ENCODE measurements at places on chromosomes 4 and X.

DNA sequence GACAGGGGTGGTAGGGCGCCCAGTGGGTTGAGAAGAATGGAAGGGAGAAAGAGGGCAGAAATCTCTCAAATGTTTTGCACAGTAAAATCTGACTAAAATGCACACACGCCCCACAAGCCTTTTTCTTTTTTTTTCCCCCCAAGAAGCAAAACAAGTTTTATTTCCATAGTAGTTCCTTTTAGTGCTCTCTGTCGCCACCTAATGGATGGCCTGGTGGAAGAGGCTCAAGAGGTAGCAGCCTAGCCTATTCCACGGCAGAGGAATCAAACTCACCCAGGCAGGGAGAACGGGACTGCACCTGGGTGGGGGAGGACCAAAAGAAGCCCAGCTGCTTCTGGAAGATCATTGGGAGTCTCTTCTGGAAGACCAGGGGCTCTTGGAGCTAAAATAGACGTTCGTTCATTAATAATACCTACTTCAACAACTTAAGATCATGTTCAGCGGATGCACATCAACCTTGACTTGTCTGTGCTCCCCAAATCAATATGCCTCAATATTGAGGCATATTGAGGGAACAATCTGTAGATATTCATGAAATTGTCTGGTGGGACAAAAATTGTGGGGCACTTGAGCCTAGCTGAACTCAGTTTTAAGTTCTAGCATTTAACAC lies 31.6 kb upstream of the IRAK1 start:
- DNase-seq = peak; percentile 15

DNA sequence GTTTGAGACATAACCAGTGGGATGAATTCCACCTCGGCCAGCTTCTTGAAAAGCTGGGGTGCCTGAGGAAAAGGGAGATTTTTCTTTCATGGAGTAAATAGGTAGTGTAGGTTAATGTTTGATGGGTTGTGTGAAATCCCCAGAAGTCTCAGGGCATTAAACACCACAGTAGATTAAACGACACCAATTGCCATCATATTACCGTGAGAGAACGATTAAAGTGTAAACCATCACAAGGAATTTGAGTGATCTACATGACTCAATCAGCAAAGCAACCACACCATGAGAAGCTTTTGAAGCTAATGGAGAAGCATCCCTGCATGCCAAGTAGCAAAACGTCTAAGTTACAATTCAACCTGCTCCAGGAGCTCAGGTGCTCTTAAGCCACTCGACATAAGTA lies 322.5 kb upstream of the GATB start:
- no peak for DNase-seq

DNA sequence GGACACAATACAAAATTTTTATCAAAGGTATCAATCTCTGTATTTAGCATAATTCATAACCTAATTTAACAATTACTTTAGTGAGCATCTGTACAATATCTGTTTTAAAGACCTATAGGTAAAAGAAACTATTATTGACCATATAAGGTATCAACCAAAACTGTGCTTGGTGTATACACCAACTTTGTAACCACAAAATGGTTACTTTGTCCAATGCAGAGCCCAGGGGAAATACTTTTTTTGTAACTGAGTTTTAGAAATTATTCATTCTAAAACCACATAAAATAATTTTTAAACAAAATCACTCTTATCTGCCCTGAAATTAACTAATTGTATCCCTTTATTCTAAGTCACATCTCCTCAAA lies 5.0 kb downstream of the CXXC4 start:
- no peak for DNase-seq

DNA sequence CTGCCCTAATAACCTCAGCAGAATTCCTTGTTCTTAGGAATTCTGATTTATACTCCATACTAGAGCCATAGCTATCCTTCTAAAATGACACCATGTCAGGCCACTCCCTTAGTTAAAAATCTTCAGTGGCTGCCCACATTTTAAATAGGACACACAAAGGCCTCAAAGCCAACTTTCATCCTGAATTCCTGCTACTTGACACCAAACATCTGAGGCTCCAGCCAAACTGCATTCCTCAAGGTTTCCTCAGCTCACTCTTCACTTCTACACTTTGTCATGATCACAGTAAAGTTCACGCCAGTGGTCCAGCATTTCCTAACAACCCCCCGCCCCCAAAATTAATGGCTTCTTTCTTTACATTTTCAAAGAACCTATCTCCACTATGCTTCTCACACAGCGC lies 124.3 kb downstream of the ADGRA3 start:
- no peak for DNase-seq

DNA sequence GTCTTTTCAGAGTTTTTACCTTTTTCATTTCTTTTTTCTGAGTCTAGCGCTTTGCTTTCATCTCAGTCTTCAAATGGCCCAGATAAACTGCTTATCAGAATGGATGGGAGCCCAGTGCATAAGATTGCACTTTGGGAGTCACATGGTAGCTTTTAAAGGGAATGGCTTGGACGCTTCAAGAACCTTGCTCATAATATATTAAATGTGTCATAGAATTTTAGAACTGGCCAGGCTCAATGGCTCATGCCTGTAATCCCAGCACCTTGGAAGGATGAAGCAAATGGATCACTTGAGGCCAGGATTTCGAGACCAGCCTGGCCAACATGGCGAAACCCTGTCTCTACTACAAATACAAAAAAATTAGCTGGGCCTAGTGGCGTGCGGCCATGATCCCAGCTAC lies 68.4 kb downstream of the HMGB2 start:
- no peak for DNase-seq

DNA sequence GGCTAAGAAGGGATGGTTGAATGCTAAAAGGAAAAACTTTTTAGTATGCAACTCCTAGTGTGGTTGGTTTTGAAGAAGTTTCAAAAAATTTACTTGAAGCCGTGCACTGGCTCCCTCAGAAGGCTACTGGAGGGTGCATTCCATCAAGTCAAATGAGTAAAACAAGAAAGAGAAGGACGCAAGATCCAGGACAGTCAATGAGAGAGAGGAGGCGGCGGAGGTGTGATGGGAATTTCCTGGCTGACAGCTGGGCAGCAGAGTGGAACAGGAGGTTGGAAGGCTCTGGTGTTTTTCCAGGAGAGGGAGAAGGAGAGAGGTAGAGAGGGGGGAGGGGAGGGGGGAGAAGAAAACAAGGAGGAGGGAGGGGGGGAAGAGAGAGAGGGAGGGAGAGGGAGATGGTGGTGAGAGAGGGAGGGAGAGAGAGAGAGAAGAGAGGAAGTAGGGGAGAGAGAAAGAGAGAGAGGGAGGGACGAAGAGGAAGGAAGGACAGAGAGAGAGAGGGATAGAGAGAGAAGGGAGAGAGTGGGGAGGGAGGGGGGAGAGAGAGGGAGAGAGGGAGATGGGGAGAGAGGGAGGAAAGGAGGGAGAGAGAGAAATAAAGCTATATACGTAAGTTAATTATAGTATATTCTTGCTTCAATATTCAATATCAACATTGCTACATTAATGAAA lies 126.4 kb downstream of the SH3KBP1 start:
- DNase-seq = no peak

DNA sequence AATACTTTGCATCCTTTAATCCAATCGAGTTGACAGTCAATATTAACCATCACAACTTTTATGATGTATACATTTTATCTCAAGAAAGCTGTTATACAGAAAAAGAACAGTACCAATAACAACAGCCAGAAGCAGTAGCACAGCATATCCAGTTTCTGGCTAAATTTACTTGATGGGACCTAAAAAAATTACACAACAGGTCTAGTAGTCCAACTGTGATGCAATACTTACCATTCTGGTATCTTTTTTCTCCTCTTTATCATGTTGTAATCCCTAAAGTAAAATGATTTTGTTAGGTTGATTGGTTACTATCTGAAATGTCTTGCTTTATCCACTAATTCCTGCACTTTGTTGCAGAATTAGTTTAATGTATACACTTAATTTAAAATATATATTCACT lies 1150.6 kb downstream of the FAT4 start:
- DNase-seq = no peak

All from GDM1 (cell line).